Activated naive CD4-positive, alpha-beta T cell (primary cell): ENCODE measurements at places on chromosomes 2 and 18.
A peak's percentile ranks its signal among the peaks of the same experiment; 100 is the strongest.

- no peak for DNase-seq
These were observed 57.7 kb upstream of the PXDN start for GRCh38 chr2:1802046-1802445.

GRCh38 chr18:75322206-75322605 is 105.3 kb downstream of the SMIM21 start:
- no peak for DNase-seq

- DNase-seq = peak; percentile 29
These were observed 7.8 kb upstream of the NPAS2 start for GRCh38 chr2:100812116-100812515.

GRCh38 chr2:43839776-43840564 is 1.2 kb downstream of the ABCG8 start:
- DNase-seq = no peak

- DNase-seq = no peak
These were observed 420.2 kb downstream of the THSD7B start for GRCh38 chr2:137185378-137186078.

- DNase-seq = peak; percentile 20
These were observed 83.9 kb downstream of the ARHGEF4 start for GRCh38 chr2:130920415-130921163.

GRCh38 chr2:160073284-160073888 is 11.0 kb upstream of the PLA2R1 start:
- no peak for DNase-seq

DNA sequence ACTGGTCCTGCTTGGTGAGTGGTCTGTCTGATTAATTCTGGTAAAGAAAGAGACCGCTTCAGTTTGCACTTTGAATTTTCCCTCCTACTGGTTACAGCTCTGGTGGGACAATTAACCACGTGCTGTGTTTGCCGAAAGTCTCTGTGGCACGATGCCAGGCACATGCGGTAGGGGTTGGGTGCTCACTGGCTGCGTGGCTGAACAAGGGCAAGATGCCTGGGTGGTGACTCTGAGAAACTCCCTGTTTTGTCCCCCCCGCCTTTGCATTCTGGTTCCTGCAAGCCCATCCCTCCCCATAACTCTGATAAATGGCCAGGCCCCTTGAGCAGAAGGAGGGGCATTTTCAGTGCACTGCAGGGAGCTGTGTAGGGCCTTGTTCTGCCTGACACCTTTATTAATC is 206.1 kb downstream of the TFCP2L1 start:
- DNase-seq = no peak

DNA sequence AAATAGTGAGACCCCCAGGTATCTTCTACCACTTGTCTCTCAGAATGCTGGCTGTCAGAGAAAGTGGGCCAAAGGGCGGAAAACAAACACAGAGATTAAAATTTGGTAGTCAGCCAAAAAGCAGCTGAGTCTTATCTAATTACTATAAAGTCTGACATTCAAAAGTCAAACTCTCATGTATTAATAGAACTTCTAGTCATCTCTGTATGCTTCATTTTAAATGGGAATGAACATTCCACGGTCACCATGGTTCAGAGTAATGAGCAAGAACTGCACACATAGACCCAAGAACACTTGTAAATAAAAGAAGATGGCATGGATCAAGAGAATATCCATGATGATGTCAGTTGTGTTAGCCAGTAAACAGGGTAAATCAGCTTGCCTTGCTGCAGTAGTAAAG is 1267.0 kb upstream of the CHAC2 start:
- no peak for DNase-seq

- no peak for DNase-seq
These were observed 56.0 kb downstream of the CDH2 start for GRCh38 chr18:28120828-28121515.
